ENCODE measurements at places on chromosomes 12 and 14.

DNA sequence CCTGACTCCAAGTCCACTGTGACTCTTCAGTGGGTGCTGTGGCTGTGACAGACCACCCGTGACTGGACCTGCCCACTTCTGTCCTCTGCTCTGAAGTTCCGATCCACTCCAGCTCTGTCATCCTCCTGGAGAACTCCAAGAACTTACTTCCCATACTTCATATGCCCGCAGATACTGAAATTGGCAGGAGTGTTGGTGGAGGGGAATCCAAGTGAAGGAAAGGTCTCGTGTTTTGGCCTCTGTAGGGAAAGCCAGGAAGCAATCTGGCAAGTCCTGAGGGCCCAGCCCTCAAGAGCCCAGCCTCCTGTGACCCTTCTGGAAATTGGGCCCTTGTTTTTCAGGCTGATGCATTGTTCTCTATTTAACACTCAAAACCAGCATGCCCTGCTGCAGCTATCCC lies 22.4 kb upstream of the FKBP4 start:
- DNase-seq: no peak

DNA sequence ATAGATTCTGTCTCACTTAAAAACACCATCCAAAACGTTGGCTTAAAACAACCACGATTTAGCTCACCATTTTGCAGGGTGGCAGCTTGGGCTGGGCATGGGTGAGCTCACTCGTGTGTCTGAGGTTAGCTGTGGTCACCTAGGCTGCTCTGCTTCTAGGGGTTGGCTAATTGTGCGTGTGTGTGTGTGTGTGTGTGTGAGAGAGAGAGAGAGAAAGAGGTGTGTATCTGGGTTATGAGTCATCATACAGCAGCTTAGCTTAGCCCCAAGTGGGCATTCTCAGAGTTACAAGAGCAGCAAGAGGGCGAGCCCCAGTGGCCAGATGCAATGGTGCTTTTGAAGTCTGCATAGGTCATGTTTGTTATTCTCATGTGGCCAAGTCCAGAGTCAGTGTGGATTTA lies 6.0 kb downstream of the FBXW8 start:
- no peak for DNase-seq

DNA sequence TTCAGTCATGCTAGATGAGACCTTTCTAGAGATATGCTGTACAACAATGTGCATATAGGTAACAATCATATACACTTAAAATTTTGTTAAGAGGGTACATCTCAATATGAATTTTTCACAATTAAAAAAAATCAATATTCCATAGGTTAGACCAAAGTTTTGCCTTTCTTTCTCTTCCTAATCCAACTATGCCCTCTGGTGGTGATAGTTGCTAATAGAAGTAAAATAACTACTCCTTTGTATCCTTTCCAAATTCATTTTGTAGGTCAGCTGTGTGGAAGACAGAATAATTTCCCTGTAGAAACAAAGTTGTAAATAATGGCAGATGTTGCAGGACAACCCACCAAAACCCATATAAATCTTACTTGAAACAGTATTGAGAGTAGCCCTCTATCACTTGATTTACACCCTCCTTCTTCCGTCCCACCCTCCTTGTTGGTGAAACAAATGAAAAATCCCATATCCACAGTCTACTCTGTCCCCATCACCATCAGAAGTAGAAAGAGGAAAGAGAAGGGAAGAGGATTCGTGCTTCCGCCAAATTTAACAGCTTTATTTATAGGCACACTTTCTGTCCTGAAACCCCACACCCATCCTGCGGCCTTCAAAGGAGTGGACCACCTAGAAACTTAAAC lies 34.2 kb upstream of the KICS2 start:
- no peak for DNase-seq

DNA sequence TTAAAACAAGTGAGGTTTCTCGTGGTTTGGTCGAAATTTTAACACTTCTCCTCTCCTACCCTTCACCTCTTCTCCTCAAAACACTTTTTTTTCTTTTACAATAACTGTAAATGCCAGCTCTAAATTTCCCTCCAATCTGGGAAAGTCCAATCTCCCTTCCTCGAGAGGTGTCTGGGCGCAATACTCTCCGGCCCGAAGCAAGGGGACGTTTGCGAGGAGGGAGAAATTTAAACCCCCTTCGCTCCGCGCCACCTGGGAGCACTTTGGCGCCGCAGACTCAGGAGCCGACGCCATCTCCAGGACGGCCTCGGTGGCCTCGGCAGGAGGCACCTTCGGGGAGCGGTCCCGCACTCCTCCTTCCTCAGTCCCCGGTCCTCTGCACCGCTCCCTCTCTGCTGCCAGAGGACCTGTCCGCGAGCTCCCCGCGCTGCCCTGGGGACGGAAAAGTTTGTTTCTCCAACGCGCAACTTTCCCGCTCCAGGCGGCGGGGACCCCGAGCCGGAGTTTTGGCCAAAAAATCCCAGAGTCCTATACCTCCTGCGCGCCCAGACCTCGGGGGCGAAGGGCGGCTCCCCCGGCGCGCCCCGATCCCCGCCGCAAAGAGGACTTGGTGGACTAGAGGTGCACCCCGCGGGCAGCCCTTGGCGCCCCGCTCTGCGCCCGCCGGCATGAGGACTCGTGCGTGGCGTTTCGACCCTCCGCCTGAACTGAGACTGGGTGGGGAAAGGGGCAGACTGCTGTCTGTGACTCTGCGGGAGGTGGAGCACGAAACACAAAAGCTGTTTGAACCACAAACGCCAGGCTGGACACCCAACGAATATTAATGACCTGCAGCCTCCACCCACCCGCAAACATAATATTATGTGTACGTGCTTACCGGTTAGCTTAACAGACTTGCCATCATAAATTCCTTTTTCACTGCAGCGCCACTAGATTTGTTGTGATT lies 95.2 kb upstream of the HMGA2 start:
- DNase-seq: no peak

DNA sequence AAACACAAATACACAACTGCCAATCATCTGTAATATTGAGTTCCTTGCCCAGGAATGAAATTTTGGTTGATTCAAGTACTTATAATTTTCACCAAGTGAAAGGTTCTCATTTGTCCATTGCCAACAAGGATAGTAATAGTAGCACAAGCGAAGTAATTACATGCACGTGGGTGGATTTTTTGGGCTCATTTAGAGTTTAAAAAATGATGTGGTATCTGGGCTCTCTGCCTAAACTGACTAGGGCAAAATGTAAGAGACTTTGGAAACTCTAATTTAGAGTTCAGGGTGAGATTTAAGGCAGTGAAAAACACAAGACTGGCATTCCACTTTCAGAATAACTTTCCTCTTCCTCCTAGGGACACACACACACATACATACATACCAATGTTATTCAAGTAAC lies 111.7 kb downstream of the MYRFL start:
- no peak for DNase-seq

GRCh38 chr14:77206877-77207389 lies 25.3 kb downstream of the TMEM63C start:
- no peak for DNase-seq
